B cell (primary cell): ENCODE measurements at places on chromosomes 6 and 20.

GRCh38 chr6:141977782-141978181 lies 154.9 kb upstream of the GJE1 start:
- no peak for DNase-seq

- no peak for DNase-seq
Measured at GRCh38 chr6:109874621-109875020, 103.5 kb upstream of the GPR6 start.

GRCh38 chr20:2759143-2759542 lies 41.3 kb downstream of the CPXM1 start:
- DNase-seq = no peak

DNA sequence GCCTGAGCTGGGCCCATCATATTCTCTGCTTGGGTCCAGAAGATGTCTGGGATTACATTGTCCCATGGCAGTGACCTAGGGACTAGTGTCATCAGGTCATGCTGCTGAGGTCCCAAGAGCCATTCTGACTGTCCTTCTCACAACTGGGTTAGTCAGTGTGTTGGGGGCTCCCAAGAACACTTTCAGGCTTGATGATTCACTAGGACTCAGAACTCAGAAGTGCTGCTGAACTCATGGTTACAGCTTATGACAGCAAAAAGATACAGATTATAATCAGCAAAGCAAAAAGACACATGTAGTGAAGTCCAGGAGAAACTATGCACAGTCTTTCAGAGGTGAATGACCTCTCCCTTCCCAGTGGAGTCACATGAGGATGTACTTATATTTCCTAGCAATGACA lies 107.8 kb downstream of the SYNE1 start:
- no peak for DNase-seq

DNA sequence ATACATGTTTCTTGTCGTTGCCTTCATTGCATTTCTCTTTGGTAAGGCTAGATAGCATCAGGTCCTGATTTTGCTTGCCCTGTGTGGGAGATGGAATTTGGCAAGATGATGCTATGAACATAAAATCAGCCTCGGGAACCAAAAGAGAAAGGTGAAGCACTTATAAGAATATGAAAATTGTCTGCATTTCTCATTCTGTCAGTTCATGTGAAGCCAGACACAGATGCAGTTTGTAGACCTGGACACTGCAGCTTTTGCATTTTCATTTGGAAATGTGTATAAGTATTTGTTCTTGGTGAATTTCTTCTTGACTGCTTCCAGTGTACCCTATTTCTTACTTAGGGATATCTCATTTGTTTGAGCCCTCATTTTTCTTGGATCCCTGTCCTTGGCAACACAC lies 1.3 kb downstream of the YWHAB start:
- DNase-seq = no peak
